ENCODE measurements at places on chromosomes 5 and 9.

DNA sequence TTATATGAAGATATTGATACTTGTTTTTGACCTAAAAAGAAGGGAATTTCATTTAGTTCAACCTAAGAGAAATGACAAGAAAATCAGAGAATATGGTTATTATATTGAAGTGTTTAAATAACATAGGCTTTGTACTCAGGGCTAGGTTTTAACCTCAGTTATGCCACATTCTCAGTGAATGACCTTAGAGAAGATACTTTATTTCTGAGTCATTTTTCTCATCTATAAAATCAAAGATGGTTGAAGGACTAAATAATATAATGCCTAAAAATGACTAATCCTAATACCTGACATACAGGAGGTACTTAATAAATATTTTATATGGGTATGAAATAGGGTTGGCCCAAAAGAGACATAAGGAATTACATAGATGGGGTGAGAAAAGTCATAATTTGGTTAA, 32.3 kb downstream of the DIMT1 start:
- no peak for DNase-seq

DNA sequence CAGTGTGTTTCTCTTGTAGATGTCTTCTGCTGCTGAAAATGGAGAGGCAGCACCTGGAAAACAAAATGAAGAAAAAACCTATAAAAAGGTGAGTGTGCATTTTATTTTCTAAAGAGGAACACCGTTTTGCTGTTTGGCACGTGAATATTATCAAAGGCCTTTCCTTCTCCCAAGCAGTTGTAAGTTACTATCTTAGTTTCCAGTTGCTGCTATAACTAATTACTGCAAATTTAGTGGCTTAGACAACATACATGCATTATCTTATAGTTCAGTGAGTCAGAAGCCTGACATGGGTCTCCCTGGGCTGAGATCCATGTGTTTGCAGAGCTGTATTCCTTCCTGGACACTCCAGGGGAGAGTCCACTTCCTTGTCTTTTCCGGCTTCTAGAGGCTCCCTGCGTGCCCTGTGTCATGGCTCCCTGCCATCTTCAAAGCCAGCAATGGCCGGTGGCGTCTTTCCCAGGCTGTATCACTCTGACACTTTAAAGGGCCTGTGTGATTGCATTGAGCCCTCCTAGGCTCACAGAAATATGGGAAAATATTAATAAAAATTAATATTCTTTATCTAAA, 117.6 kb downstream of the PIP5K1B start:
- DNase-seq = no peak

- DNase-seq = no peak
Measured at GRCh38 chr5:13957032-13957645, 12.7 kb upstream of the DNAH5 start.

DNA sequence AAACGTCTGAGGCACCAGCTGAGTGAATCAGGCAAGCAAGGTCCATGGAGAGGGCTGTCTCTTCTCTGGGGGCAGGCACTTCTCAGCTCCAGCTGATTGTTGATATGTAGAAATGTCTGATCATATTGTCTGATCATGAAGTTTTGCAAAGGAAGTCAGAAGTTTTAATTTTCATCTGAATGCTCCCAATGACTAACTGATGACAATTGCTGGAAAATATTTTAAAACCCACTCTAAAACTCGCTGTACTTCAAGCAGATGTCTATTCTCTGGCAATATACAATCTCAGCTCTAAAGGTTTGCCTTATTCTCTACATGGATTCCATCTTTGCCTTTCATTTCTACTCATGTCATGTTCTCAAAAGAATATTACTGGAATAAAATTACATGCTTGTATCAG, 12.7 kb downstream of the PLK2 start:
- no peak for DNase-seq

GRCh38 chr5:129658801-129659200, 89.1 kb upstream of the MINAR2 start:
- DNase-seq = no peak

DNA sequence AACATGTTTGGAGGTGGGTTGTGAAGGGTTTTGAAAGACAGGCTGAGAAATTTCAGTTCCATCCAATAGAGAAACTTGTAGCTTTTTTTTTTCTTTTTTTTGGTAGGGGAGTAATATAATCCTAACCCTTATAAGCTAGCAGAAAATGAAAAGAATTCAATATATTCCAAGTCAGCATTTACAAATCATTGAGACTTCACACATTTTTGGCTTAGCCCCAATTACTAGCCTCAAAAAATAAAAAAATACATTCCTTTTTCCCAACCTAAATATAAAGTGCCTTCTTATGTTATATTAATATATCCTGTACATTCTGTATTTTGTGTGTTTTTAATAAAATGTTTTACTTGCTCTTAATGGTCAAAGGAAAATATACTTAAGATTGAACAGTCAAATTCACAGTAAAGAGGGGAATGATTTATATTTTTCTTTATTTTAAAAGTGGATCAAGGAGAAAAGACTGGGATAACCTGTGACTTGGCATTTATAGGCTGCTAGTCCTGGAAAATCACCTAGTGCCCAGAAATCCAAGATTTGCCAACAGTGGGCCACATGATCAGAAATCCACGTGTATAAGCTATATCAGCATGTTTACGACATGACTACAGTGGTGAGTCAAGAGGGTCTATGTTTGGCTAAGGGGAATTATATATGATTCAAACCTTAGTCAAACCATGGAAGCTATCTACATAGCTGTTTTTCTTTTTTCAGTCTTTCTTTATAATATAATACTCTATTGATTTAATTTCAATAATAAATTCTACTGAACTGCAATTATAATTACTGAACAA, 14.5 kb downstream of the HACD4 start:
- DNase-seq = no peak

DNA sequence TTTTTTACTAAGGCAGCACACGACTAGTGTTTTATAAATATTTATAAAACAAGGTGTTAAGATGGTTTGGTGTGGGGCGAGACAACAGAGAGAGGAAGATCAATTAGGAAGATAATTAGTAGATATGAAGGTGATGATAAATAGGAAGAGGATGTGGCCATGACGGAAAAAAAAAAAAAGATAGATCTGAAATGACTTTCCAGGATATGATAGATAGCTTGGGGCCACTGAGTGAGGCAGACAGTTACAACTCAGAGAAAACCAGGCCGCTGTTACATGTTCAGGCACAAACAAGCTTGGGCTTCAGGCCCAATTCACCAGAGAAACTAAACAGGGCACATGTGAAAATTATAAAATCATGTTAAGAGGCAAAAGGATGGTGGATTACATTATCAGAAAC, 43.2 kb downstream of the KIAA0825 start:
- DNase-seq = no peak

GRCh38 chr5:57262541-57262940, 88.7 kb downstream of the GPBP1 start:
- no peak for DNase-seq

GRCh38 chr5:15835514-15835913, 335.5 kb downstream of the FBXL7 start:
- DNase-seq = no peak

- no peak for DNase-seq
Measured at GRCh38 chr9:22395687-22396141, 50.9 kb upstream of the DMRTA1 start.

DNA sequence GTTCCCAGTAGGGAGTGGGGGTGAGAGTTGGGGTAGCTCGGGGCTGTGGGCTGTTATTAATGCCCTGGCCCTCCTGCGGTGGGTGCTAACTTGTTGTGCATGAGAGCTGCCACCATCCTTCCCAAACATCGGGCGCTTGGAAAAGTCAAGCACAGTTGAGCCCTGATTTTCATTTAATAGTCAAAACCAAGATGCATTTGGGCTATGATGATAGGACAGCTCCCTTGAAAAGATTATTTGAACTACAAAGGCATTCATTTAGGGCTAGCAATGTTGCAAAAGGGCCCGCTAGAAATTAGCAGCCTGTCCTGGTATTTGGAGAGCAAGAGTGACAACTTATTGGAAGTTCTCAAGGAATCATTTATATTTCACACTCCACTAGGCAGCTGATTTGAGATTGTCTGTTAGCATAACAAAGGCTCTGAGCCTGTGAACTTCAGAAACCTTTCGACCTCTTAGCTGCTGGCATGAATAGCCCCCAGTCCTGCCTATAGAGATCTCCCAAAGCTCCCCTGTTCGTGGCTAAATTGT, 128.2 kb upstream of the TMEM161B start:
- no peak for DNase-seq

GRCh38 chr5:179343021-179343718, 2.1 kb downstream of the ADAMTS2 start:
- DNase-seq = no peak
